ENCODE measurements at places on chromosomes 2 and 18.

- no peak for DNase-seq
Measured at GRCh38 chr2:20015482-20016083, 3.1 kb upstream of the MATN3 start.

GRCh38 chr2:79835911-79836310 is 323.1 kb downstream of the CTNNA2 start:
- DNase-seq: no peak

DNA sequence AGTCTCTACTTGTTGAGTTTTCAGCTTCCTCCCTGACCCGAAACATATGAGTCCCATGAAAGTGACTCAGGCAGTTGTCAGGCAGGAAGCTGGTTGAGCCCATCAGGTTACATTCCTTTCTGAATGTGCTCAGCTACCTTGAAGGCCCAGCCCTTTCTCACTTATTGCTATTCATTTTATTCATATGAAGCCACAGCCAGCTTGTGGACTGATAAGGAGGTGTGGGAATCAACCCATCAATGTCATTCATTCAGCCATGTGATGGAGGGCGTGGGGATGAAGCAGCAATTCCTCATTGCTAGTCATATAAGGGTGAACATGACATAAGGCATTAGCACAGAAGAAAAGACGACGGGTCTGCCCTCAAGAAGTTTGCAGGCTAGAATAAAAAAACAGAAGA is 5.3 kb upstream of the VPS4B start:
- no peak for DNase-seq

DNA sequence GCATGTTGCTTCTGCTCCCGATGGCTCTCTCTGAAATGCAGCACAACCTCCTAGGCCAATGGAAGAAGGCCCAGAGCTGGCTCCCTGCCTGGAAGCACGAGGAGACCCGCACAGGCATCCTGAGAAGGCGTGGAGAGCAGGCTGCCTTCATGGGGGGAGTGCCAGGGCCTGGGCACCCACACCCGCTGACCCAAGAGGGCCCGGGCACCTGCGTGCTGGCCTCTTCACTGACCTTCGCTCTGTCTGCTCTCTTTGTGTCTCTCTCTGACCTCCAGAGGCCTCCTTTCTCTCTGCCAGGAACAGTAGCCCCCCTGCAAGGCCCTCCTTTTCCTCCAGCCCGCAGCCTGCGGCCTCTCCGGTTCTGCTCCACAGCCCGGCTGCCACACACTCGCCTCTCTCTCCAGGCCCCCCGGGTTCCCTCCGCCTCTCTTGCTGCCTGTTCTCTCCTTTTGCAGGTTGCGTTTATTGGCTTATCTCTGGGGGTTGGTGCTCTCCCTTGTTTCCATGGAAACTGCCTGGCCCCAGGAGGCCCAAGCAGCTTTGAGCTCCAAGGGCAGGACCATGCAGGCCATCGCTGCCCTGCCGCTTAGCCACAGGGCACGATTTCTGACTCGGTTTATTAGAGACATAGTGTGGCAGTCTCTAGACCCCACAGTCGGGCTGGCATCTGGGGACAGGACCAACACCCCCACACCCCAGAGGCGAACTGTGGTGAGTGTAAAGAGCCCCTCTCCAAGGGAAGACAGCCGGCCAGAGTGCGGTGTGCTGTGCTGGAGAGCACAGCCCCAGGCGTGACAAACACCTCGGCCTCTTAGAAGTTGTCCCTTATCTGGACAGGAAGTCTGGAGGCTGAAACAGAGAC is 1.7 kb downstream of the MZT2B start:
- DNase-seq: no peak
